Suppressor macrophage (primary cell): ENCODE measurements at places on chromosomes 7 and 10.

GRCh38 chr10:130043491-130043890 is 67.1 kb downstream of the C10orf143 start:
- no peak for DNase-seq

GRCh38 chr7:112420236-112420861 is 29.9 kb upstream of the IFRD1 start:
- no peak for DNase-seq

- no peak for DNase-seq
Observed at GRCh38 chr10:131694168-131694780, 206.5 kb upstream of the PPP2R2D start.

DNA sequence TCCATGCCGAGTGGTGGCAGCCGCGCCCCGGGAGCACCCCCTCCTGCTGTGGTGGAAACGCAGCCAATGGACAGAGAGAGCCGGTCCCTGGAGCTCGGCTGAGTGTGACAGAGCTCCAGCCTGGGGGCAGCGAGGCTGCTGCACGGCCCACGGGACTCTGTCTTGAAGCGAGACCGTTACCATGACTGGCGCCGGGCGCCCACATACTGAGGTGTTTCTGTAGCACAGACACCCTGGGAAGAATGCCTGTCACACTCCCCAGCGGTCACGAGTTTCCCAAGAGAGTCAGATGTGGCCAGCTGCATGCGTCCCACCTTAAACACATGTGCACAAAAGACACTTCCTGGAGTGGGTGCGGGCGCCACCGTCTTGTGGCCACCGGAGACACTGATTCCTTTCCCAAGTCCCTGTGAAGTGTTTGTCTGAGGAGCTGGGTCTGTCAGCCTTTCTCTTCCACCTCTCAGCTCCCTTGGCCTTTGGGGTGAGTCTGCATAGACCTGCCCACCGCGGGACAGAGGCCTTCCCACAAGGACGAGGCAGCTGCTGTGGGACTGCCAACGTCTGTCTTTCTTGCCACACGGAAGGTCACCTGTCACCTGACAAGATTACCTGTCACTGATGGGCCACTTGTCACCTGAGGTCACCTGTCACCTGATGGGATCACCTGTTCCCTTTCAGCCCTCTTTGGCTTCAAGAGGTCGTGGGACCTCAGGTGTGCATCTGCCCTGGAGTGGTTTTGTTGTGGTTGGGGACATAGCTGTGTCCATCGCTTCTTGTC is 94.6 kb downstream of the DNAJB6 start:
- no peak for DNase-seq
